Activated T-helper 17 cell treated with anti-CD3 and anti-CD28 coated beads, Interleukin-2, amount 50 U/mL, for 72 hours (primary cell): ENCODE measurements at places on chromosomes 13 and 19. TPM values are rescaled to one million over a fixed set of nuclear protein-coding genes. Genes with fewer than 3 reads are reported as not detected.

DNA sequence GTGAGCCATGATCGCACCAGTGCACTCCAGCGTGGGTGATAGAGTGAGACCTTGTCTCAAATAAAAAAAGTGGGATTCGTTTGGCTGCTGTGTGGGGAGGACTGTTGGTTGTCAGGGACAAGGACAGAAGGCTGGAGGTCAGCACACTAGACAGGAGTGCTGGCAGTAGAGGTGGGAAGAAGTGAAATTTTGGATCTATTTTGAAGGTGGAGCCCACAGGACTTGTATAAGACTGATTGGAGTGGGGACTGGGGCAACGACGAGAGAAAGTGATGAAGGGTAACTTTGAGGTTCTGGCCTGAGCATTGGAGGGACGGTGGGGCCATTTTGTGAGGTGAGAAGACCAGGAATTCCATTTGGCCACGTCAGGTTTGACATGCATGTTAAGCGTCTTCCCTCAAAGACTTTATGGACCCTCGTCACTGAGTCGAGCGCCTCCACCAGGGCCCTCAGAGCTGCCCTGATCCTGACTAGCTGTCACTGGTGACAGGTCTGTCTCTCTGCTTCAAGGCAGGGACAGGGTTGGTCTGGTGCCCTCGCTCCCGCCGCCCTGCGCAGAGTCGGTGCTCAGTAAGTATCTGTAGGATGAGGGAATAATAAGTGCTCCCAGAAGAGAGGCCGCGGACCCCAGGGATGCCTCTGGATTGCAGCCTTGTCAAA, 673 bp downstream of the CTU1 start:
- ATAC-seq: no peak

DNA sequence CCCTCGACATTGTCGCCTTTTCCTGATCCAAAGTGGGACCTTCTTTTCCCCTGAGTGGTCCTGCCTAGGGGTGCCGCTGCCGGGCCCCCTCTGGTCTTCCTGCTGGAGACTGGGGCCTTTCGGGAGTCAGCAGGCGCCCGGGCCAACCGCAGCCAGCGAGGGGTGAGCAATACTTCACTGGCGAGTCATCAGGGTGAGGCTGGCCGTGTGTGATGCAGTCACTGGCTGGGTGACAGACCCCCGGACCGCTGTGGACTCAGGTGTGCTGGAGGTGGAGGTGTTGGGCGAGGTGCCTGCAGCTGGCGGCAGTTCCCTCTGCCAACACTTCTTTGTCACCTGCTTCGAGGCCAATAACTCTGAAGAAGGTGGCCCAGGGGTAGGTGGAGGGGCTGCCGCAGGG, 1.5 kb upstream of the CGB5 start:
- ATAC-seq: no peak

The C19orf44 gene
- 4.0 TPM for total RNA-seq

The SLC25A30 gene
- total RNA-seq: 13.6 TPM

- ATAC-seq: no peak
Observed at GRCh38 chr19:38695317-38695683, 47.9 kb downstream of the ACTN4 start.

The PLK5 gene
- not detected for total RNA-seq

- ATAC-seq: no peak
Observed at GRCh38 chr13:72754111-72754510, 26.4 kb downstream of the BORA start.
